Stimulated activated CD8-positive, alpha-beta memory T cell treated with anti-CD3 and anti-CD28 coated beads, Interleukin-4, amount 100 ng/mL, for 1 hour (primary cell): ENCODE measurements at places on chromosomes 11 and 22.

DNA sequence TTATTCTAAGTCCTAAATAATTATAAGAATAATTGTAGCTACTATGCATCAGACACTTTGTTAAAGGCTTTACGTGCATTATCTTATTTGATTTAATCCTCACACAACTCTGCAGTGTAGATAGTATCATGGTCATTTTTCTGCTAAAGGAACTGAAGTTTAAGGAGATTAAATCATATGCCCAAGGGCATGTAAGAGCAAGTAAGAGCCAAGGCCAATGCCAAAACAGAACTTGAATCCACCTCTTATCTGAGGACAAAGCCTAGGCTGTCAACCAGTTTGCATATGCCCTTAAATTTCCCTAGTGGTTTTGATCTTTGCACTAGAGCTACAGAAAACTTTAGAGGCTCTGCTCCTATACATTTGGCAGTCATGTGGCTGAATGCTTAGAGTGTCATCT, 65.6 kb upstream of the OR5AK2 start:
- DNase-seq = no peak

DNA sequence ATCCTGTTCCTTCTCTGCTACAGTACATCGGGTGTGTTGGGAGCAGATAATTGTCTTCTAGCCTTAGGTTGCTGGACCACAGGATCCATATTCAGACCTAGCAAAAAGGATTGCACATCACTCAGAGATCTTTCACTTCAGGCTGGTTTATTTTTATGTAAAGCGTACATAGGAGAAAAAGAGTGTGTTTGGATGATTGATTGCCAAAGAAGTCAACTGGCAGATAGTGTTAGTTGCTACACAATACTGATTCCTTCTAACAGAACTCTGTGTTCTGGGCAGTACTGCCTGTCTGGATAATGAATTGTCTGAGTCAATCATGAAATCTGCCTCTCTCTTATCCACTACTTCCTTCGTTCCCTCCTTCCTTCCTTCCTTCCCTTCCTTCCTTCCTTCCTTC, 31.0 kb upstream of the PGM2L1 start:
- DNase-seq = no peak

DNA sequence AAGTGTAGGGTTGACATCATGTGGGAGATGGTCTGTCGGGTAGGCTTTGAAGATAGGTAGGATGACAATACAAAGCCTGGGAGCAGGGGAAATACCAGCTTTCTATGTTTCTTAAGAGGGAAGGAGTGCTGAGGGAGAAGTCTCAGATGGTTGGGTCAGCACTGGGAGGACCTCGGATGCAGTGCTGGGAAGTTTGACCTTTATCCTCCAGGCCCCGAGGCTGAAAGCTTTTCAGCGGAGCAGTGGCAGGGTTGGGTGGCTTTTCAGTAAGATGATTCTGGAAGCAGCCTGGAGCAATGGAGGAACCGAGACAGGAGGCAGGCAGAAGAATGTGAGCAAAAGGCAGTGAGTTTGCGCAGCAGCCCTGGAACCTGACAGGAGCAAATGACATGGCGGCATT, 43.5 kb upstream of the MYO18B start:
- DNase-seq = no peak

DNA sequence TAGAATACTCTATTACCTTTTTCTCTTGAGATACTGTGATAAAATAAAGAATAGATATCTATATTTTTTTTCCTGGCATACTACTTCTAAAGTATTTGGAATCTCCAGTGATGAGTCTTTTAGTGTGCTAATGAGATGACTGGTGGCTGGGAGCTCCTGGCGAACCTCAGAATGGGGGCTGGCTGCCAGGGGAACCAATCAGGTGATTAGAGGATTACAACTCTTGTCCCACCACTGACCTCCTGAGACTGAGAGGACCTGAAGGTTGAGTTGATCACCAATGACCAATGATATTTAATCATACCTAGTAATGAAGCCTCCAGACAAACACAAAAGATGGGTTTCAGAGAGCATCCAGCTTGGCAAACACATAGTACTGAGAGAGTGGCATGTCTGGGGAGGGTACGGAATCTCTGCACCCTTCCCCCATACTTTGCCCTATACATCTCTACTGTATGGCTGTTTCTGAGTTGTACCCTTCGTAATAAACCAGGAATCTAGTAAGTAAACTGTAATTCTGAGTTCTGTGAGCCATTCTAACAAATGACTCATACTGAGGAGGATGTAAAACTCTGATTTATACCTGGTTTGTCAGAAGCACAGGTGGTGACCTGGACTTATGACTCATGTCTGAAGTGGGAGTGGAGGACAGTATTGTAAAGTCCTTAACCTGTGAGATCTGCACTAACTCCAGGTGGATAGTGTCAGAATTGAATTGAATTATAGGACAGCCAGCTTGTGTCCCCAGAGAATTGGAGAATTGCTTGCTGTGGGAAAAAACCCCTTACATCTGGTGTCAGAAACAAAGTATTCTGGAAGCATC, 325.3 kb upstream of the LRRC4C start:
- DNase-seq = no peak

DNA sequence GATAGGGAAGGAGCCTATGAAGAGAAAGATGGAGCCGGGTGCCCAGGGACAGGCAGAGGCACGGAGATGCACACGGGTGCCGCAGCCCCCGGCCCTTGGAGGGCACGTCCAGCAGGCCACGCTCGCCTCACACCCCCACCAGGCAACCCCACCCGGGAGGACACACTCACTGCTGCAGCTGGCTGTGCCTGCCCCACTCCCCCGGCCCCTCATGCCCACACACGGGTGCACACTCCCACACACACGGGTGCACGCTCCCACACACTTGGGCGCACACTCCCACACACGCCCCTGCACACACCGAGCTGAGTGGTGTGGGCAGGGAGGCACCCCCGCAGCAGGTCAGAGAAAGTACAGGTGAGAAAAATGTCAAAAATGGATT, 1.1 kb downstream of the MOB2 start:
- DNase-seq = no peak

- no peak for DNase-seq
These were observed 63.0 kb upstream of the THY1 start for GRCh38 chr11:119486016-119486415.

GRCh38 chr11:65159012-65159411, 11.0 kb upstream of the SPDYC start:
- no peak for DNase-seq

DNA sequence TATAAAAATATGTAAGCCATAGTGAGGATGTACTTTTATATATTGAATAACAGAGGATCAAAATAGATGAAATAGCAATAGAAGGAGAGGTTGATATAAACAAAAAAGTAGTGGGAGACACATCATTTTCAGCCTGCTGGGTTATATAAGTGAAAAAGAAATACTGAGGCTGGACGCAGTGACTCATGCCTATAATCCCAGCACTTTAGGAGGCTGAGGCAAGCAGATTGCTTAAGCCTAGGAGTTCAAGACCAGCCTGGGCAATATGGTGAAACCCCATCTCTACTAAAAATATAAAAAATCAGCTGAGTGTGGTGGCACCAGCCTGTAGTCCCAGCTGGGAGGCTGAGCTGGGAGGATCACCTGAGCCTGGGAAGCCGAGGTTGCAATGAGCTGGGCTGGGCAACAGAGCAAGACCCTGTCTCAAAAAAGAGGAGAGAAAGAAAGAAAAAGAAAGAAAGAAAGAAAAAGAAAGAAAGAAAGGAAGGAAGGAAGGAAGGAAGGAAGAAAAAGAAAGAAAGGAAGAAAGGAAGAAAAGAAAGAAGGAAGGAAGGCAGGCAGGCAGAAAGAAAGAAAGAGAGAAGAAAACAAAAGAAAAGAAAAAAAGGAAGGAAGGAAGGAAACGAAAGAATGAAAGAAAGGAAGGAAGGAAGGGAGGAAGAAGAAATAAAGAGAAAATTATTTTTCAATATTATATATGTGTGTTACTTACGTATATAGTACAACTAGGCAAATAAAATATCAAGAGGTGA, 7.0 kb upstream of the P2RY2 start:
- no peak for DNase-seq

- no peak for DNase-seq
These were observed 17.2 kb downstream of the LDHC start for GRCh38 chr11:18429332-18429731.

DNA sequence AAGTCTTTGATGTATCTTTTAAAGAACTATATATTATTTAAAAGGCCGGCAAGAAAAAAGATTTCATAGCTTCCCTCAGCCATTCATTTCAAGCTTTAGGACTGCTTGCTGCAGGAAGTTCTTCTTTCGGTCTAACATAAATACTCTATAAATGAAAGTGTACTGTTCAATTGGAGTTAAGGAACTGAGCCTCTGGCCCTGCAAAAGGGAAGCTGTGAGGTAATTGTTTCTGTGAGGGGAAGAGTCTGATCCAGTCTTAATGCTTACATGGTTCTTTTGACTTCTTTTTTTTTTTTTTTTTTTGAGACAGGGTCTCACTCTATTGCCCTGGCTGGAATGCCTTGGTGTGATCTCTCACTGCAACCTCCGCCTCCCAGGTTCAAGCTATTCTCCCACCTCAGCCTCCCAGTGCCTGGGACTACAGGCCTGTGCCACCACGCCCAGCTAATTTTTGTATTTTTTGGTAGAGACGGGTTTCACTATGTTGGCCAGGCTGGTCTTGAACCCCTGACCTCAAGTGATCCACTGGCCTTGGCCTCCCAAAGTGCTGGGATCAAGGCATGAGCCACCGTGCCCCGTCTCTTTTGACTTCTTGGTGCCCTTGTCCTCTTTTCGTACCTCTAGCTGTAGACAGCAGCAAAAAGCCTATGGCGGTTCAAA, 4.7 kb upstream of the TRIM29 start:
- no peak for DNase-seq

- no peak for DNase-seq
These were observed 836 bp downstream of the SLC16A8 start for GRCh38 chr22:38082986-38083710.

DNA sequence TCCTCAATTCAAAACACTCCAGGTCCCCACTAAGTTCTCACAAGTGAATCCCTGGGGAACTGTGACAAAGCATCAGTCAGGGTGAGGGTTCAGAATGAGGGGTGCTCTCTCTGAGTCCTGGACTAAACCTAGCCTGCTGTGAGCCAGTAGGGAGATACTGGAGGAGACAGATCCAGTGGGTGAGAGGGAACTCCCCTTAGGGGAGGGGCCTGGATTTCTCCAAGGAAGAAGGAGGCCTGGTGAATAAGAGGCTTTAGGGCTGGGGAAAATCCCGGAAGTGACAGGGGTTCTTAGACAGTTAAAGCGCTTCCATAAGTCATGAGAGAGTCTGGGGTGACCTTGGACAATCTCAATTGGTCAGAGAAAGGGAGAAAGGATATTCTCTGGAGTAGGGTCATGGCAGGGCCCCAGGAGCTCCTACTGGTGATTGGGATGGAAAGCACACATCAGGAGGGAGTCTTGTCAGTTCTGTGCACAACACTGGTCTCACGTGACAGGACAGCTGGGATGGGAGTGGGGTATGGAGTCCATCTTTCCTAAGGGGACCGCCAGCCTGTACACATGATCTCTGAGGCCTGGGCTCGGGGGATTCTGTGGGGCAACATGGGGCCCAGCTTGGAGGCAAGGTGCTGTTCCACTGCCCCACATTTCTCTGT, 1.5 kb downstream of the TBC1D10A start:
- no peak for DNase-seq

DNA sequence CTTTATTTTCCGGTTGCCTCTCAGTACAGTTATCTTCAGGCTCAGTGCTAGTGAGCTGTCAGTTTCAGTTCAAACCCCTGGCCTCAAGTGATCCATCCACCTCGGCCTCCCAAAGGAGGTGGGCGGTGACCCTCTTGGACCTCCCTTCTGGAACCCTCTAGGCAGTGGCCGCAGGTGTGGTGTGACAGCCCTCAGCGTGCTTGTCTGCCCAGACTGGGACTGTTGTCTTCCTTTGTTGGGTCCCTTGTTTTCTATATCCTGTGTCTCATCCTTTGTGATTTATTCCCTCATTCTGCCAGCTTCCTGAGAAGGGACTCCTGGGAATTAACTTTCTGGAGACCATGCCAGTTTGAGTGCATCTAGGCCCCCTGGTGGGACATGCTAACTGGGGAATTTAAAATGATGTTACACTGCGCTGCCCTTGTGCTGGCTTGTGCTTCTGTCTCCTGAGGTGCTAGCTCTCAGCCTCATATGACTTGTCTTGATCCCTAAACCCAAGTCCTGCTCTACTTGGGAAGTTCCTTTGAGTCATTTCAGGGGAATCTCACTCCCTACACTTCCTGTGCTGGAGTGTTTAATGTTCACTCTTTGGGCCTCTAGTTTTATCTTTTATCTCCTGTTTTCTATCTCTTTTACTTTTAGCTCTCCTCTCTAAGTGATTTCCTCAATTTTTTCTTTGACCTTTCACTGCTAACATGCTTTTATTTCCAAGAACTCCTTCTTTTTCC, 19.4 kb downstream of the MED15 start:
- no peak for DNase-seq

DNA sequence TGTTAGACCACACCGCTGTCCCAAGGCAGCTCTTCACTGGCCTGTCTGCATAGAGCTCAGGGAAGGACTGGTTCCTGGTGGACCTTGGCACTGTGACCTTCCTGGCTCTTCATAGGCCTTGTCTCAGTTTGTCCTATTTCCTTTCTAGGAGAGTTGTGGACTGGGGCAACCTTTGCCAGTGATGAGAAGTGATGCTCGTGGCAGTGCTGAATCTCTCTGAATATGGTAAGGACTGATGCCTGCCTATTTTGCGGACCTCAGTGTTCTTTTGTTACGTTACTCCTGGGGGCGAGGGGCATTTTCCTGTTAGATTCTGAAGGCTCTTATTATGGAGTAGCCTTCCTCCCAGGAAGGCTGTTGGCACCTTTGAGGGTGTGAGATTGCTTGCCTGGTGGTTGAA, 24.2 kb downstream of the CABIN1 start:
- DNase-seq = no peak

DNA sequence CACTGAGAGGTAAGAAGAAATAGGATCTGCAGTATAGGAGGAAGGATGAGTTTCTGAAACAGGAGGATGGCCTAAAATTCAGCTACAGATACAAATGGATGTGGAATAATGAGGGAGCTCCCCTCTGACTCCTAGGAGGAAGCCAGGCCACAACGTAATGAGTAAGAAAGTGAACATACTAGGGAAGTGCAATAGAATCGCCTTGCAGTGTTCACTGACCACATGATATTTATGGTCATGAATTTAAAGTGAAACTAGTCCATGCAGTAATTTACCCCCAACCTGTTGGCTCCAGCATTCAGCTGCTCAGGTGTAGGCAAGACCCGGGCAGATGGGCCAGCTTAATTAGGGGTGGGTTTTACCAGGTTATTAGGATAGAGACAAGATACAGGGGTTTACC, 101.7 kb downstream of the DEUP1 start:
- DNase-seq = no peak
